ENCODE measurements at places on chromosomes 6 and 20.

- no peak for DNase-seq
Measured at GRCh38 chr20:61705386-61706258, 360.1 kb downstream of the TAF4 start.

DNA sequence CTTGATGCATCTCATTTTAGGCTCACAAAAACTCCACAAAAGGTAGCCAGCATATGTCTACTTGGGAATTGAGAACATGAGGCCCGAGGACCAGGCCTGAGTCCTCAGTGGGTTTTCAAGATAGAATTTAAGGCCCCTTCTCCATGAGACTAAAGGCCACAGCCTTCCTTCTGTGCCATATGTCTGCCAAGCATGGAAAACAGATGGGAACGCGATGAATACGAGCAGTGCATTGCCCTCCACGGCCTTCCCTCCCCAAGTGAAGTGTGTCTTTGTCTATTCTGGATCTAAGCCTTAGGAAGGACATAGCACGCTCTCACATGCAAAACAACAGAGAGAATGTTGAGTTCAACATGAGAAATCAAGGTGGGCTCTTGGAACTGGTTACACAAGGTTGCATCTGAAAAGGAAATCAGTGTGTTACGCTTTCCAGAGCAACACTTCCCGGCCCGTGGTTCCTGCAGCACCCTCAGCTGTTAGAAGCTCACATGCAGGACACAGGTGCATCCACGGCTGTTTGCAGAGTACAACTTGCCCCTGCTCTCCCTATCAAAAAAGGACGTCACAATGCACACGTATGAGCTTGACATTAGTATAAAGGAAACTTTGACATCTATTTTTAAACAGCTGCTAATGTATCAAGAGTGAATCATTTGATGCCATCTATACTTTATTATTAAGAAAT lies 229.9 kb downstream of the NRN1 start:
- no peak for DNase-seq

- no peak for DNase-seq
Measured at GRCh38 chr6:145148776-145149175, 586.5 kb downstream of the EPM2A start.

DNA sequence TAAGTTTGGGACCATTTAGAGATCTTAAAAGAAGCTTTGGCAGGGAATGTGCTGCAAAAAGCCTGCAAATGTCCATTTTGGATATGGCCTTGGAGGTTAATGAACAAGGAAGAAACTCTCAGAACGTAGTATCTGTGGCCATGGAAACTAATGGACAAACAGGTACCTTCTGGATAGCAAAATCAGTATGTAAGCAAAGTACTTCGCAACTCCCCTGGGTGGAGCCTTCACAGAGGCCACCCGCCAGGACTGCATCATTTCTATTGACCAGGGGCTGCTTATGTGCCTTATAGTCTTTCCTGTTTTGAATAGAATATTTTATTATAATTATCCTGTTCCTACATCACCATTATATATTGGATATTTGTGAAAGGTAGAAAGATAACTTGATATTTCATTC lies 510.8 kb upstream of the SYNCRIP start:
- DNase-seq: no peak

DNA sequence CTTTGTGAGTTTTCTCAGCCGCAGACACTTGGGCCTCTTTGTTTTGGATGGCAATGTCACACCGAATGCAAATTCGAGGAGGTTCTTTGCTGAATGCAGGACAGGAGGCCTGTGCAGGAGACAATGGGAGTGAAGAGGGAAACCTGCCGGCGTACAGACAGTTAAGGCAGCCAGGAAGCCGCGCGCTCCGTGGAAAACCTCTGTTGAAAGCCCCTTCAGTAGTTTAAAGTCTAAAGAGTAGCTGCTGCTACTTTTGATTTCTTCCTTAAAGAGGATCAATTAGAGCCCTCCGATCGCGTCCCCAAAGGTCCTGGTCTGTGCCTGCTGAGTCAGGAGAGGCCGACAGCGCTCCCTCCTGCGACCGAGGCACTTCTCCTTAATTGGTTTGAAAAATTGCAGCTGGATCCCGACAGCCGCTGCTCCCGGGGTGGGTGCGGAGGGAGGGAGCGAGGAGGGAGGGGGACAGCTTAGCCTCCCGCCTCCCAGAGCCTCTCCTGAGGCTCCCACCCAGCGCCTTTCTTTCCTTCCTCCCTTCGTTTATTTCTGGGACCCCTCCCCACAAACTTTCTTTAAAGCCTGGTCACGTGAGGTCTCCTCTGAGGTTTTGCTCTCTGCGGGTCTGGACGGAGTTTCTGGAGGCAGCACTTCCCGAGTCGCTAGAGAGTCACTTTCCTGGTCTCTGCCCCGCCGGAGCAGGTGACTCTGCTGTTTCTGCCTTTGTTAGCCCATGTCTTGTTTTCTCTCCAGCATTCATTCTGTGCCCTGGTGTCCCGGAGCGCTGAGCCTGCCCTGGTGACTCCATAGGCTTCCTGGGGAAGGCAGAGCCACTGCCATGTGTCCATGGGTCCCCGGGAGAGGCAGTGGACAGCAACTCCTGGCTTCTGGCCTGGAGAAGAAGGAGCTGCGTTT lies 22.3 kb upstream of the RPP40 start:
- no peak for DNase-seq

DNA sequence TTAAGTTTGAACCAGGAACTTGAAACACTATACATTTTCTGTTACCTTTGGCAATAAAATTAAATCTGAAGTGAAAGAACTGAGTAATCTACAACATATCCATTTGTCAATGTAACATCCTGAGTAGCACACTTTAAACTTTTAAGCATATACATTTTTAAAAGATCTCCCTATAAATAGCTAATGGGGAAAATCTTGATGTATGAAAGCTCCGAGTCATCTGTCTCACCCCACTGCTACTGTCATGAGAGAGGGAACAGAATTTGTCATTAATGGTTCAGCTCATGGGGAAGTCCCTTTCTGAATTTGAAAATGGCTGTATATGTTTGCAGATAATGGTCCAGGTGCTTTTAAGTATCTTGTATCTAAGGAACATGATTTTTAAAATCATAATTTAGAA lies 55.2 kb upstream of the NOX3 start:
- DNase-seq: no peak

- DNase-seq: no peak
Measured at GRCh38 chr6:122651604-122652003, 41.4 kb downstream of the PKIB start.

GRCh38 chr20:16749573-16749972 lies 1.4 kb downstream of the OTOR start:
- no peak for DNase-seq

- no peak for DNase-seq
Measured at GRCh38 chr6:111411978-111412566, 70.9 kb downstream of the REV3L start.

- no peak for DNase-seq
Measured at GRCh38 chr6:30163090-30163917, at the start of gene TRIM15. TSS of gene TRIM15 (plus strand) at chr6:30163546. CDS start at chr6:30163685, 139 bp downstream.

DNA sequence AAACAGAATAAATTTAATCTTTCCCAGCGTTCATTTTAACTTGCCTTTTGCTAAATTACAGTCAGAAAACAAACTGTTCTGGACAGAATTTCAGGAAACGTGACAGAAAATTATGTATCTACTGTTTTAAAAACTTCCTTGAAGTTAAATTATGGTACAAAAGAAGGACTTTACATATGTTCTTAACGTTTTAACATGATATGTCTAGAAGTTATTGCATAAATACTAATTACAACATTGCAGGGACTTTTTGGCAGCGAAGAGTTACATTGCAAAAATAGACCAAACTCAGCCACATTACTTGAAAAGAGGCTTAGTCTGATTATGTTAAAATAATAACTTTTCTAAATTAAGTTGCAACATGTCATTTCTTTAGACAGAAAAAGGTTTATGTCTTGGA lies 142.1 kb upstream of the IMPG1 start:
- no peak for DNase-seq

DNA sequence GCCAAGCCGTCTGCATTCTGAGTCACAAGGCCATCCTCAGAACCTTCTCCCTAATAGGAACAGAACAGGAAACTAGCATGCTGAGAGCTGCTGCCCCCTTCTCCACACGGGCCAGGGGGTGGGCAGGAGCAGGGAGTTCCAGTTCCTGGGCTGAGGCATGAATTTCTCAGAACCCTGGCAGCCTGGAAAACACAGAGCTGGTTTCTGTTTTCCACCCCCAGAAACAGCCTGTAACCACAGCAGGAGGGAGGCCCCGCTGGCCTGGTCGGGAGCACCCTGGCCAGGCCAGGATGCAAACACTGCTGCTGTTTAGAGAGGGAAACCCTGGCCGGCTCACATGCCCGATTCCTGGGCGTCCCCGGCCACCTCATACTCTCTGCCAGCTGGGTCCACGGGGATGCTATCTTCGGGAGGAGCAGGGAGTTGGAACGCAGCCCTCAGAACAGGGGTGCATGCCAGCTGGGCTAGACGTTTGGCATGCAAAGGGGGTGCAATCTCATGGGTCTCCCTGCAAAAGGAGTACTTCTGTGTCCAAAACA lies 130.1 kb downstream of the NFATC2 start:
- DNase-seq: no peak

GRCh38 chr6:145110109-145110508 lies 625.2 kb downstream of the EPM2A start:
- no peak for DNase-seq

GRCh38 chr6:118952683-118953082 lies 17.7 kb upstream of the MCM9 start:
- no peak for DNase-seq

DNA sequence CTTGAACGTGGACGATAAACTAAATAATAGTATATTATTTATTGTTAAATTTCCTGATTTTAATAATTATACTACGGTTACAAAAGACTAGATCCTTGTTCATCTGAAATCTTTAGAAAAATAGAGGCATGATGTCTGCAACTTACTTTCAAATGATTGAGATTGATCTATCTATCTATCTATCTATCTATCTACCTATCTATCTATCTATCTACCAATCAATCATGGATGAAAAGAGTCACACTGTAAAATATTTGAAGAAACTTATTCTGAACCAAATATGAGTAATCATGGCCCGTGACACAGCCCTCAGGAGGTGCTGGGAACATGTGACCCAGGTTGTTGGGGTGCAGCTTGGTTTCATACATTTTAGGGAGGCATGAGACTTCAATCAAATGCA lies 11.7 kb upstream of the BLCAP start:
- DNase-seq: no peak

- DNase-seq: no peak
Measured at GRCh38 chr20:41467220-41467619, 100.6 kb upstream of the EMILIN3 start.

- no peak for DNase-seq
Measured at GRCh38 chr6:40308533-40309306, 278.4 kb downstream of the LRFN2 start.

DNA sequence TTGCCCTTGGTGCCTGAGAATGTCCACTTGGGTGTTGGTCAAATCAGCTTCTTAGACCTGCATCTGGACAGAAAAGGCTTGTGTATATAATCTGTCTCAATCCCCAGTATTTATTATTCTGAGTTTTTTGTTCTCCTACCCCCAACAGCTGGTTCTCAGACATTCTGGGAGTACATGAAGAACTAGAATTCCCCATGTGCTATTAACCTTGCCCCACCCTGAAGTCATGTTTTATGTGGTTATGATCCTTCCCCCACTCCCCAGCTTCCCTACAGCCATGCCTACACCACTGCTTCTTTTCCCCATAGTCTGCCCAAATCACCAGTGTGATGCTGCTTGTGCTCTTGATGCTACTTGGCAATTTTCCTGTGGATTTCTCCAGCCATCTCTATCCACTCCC lies 157.0 kb downstream of the ADAT2 start:
- no peak for DNase-seq
